NCI-H2029 treated with DMSO at 0.1 percent for 48 hours (cell line): ENCODE measurements at places on chromosomes 11 and 22.

GRCh38 chr11:88482871-88483301 is 145.3 kb upstream of the CTSC start:
- DNase-seq = no peak

- DNase-seq = no peak
These were observed 1.7 kb upstream of the RHOD start for GRCh38 chr11:67054836-67055523.

DNA sequence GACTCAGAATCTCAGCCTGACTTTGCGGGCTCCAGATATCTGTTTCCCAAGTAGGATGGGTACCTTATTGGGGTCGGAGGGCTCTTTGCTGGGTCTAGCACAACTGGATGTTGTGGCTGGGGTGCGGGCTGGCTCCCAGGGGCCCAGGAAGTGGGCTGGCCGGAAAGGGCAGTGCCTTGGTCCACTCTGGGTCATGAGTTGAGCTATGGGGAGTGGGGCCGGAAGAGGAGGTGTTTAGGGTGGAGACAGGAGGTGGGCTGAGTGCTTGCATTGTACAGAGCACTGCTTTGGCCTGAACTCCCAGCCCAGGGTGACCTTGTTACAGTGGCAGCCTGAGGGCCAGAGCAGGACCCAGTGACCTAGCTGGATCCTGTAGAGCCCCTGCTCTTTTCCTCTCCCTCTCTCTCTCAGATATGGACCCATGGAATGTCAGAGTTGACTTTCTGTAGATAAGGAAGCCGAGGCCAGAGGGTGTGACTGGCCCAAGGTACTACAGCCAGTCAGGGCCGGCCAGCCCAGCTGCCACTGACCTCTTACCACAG is 13.2 kb downstream of the PHLDB1 start:
- DNase-seq = no peak

GRCh38 chr11:10317776-10318526 is 13.1 kb downstream of the ADM start:
- DNase-seq = peak; percentile 93

- no peak for DNase-seq
These were observed 87.3 kb downstream of the CCDC73 start for GRCh38 chr11:32706985-32707741.

DNA sequence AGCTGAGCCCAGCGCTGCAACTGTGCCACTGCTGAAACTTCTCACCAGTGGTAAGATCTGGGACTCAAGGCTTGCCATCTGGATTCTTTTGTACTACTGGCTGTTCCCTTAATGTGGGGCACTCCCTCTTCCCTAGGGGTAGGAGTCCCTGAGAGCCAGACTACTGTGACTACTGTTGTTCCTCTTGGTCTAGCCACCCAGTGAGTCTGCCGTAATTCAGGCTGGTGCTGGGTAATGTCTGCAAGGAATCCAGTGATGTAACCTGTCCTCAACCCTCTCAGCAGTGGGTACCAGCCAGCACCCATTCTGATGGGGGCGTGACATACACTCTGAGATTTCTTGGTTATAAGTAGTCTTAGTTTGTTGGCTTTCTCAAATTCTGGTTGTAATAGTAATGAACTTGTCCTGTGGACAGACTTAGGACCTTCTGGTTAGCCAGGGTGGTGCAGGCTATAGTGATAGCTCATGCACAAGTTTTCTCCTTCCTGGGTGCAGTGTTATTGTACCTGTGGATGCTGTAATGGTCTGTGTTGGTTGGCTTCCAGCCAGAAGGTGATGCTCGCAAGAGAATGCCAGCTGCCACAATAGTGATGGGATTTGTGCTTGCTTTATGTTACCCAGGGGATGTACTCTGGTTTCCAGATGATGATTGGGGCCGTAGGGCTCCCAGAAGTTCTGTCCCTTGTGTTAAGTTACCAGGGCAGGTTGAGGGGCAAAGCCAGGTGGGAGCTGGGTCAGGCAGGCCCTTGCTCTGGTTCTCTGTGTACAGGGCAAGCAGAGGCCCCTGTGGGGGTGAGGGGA is 65.5 kb downstream of the ARHGAP42 start:
- DNase-seq = peak; percentile 8

GRCh38 chr11:61533401-61533800 is 24.9 kb downstream of the LRRC10B start:
- DNase-seq = peak; percentile 73

- DNase-seq = peak; percentile 30
These were observed 2.6 kb downstream of the PDE3B start for GRCh38 chr11:14645985-14646900.

DNA sequence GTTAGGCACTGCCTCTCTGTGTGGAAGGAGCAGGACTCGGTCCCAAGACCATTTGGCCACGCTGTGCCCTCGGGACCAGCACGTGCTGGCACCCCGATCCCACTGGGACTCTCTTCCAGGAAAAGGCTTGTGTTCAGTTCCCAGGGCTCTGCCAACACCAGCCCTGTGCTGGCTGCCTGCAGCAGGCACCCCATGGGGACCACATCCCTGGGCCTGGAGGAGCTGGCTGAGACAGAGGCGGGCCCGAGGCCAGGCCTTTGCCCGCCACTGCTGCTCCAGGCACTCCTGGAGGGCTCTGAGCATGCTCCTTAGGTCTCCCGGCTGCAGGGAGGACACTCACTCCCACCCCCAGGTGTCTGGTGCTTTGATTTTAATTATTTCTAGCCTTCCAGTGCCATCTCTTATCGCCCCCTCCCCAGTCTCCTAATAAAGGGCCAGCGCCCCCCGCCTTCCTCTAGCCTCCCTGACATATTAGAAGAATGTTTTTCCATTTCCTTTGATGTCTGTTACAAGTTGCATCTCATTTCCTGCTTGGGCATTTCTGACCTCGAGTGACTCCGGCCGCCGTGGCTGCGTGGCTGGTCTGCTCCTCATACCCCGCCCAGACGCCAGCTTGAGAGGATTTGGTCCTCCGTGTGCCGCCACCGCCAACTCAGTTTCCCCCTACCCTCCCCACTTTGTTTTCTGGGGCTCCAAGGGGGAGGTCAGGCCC is 14.4 kb downstream of the CDKN1C start:
- DNase-seq = no peak

GRCh38 chr11:15865212-15865987 is 490.9 kb downstream of the SOX6 start:
- DNase-seq = no peak

GRCh38 chr22:29604076-29604360 is 585 bp downstream of the NF2 start:
- no peak for DNase-seq

DNA sequence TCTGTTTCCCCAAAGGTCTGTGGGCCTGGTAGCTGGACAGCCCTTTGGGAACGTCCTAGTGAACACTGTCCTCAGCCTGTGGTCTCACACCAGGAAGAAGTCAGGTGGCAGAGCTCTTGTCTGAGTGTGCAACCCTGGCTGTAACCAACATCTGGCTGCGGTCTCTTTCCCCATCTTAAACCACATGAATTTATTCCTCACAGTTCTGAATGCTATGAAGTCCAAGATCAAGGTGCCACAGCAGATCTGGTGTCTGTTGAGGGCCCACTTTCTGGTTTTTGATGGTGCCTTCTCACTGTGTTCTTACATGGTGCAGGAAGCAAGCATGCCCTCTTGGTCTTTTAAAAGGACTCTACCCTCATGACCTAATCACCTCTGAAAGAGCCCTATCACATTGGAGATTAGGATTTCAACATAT is 2.7 kb downstream of the UPB1 start:
- no peak for DNase-seq

- no peak for DNase-seq
These were observed 13.1 kb upstream of the SERPING1 start for GRCh38 chr11:57584341-57584740.

GRCh38 chr11:75706260-75706729 is 11.3 kb upstream of the MOGAT2 start:
- peak; percentile 82 for DNase-seq

DNA sequence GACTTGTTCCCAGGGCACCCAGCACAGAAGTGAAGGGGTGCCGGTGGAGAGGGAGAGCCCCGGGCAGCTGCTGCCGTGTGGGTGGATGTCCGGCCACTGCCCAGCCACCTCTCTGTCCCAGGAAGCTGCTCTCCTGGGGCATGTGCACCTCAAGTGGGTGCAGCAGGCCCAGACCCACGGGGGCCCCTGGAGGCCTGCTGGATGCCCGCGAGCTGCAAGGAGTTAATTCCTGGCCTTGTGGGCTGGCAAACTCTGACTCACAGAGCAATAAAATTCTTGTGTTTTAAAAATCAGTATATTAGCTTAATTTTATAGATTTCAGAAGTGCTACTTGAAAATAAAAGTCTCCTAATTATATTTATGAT is 37.4 kb upstream of the KCNQ1OT1 start:
- no peak for DNase-seq

GRCh38 chr11:57164317-57164716 is 17.4 kb upstream of the LRRC55 start:
- DNase-seq = no peak

GRCh38 chr22:24427500-24428164 is at the start of gene ADORA2A:
ADORA2A (plus strand) TSS chr22:24427599; CDS start chr22:24433405, 5,806 bp downstream.
- no peak for DNase-seq

DNA sequence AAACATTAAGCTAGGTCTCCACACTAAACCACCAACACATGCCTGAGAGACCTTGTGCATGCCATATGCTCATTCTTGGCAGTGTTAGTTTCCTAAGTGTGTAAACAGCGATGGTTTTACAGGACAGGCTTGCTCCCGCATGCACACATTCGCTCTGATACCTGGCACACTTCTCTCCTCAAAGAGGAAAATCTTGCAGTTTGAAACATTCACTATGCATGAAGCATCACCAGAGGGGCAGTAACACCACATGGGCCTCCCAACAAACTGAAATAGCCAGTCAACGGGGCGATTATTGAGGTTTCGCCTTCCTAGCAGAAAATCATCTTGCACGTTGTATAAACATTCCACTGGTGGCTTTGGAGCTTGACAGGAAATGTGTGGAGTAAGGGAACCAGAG is 52.6 kb downstream of the ABTB2 start:
- DNase-seq = no peak

DNA sequence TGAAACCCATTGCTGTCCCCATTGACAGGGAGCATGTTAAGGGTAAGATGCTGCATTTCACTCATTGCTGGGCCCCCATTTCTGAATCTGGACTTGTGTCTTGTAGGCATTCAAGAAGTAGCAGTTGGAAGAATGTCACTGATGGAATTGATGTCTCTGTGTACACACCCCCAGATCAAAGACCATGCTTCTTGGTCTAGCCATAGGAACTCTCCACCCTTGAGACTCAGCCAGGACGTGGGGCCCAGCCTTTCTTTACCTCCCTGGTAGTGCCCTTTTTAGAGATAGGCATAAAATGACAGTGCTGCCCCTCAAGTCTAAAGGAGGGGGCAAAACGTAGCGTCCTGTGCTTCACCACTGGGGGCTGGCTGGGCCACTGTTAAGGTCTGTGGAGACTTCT is 135.1 kb downstream of the TEAD1 start:
- no peak for DNase-seq

- DNase-seq = no peak
These were observed 44.0 kb downstream of the MYO7A start for GRCh38 chr11:77171885-77172665.

GRCh38 chr11:6400431-6401345 is 10.4 kb downstream of the SMPD1 start:
- no peak for DNase-seq

- DNase-seq = no peak
These were observed 19.0 kb upstream of the SCGB1A1 start for GRCh38 chr11:62399878-62400266.

GRCh38 chr11:71189768-71190315 is 62.5 kb downstream of the SHANK2 start:
- DNase-seq = no peak

GRCh38 chr22:31106731-31107177 is 614 bp downstream of the SELENOM start:
- no peak for DNase-seq

DNA sequence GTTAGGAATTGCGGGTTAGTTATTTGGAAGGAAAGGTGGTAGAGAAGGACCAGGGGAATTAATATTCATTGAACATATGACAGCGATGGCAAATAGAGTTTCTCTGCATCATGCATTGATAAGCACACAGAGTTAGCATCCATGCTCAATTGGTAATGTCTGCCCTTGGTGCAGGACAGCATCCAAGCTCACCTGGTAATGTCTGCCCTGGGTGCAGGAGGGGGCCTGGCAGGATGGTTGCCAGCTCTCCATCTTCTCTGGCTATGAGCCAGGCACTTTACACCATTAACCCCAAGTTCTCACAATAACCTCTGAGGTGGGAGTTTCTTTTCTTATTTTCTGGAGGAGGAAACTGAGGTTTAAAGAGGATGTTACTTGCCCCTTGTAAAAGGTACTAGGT is 50.4 kb upstream of the RBFOX2 start:
- no peak for DNase-seq

- DNase-seq = peak; percentile 63
These were observed 11.7 kb downstream of the TECTA start for GRCh38 chr11:121112498-121113455.

GRCh38 chr11:45704133-45704532 is 38.7 kb upstream of the CHST1 start:
- DNase-seq = no peak

DNA sequence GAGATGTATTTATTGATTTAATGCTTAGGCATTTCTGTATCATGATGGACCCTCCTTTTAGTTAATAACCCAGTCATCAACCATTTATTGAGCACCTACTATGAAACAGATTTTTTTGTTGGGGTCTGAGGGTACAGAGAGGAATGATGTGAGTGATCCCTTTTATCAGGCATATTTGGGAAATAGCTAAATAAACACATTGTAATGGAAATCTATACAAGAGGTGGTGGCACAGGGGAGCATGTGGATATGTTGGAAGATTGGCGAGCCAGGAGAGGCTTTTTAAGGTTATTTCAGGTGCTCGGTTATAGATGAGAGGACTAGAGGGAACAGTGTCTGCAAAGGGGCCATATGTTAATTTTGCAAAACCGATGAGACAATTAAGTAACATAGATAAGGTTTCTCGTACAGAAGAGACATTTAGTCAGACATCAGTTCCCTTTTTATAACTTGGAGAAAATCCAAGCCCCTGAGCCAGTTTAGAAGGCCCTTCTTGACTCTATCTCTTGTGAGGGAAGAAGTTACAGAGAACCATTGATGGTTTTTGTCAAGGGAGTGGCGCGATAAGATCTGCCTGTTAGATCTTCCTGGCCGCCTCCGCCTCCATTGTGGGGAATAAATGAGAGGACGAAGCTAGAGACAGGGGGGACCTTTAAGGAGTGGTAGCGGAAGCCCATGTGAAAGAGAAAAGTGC is 2.0 kb downstream of the ATXN10 start:
- DNase-seq = no peak

GRCh38 chr11:27459191-27459590 is 13.4 kb downstream of the LGR4 start:
- no peak for DNase-seq

GRCh38 chr11:127332896-127333295 is 332.3 kb upstream of the KIRREL3 start:
- no peak for DNase-seq

DNA sequence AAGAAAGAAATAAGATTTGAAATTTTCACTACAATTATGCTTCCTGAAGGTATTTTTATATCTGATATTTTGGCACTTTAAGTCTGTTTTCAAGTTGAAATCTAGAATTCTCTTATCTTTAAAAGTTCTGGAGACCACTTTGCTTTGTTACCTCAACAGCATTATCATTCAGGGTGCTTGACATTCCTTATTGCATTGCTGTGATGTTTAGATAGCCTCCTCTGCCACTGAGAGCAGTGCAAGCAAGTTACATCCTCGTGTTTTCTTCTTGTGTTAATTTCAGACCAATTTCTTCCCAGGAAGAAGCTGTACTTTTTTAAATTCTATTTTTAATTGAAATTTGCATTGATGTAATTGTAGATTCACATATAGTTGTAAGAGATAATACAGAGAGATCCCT is 333.9 kb upstream of the KIRREL3 start:
- no peak for DNase-seq
